ENCODE measurements at places on chromosomes 1 and 21. TPM values are rescaled to one million over a fixed set of nuclear protein-coding genes. Genes with fewer than 3 reads are reported as not detected.
A peak's percentile ranks its signal among the peaks of the same experiment; 100 is the strongest.

Gene PTCH2
- 1.3 TPM for total RNA-seq

GRCh38 chr1:193525917-193526710 is 339.7 kb upstream of the B3GALT2 start:
- no peak for DNase-seq

DNA sequence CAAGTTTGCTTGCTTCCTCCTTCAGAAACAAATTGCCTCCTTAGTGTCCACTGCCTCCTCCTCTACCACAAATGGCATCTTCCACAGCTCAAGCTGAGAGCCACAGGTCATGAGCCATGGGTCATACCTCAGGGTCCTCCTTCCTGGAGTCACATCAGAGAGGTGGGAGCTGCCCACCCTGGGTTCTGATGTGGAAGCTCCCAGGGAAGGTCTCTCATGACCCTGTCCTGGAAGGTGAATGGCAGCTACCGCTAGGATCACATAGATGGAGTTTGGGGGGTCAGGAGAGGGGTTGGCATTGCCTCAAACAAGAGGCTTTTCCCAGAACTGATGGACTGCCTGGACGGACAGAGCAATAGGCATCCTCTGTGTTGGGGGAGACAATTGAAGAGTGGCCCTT is 321.4 kb downstream of the MATN1 start:
- no peak for DNase-seq

DNA sequence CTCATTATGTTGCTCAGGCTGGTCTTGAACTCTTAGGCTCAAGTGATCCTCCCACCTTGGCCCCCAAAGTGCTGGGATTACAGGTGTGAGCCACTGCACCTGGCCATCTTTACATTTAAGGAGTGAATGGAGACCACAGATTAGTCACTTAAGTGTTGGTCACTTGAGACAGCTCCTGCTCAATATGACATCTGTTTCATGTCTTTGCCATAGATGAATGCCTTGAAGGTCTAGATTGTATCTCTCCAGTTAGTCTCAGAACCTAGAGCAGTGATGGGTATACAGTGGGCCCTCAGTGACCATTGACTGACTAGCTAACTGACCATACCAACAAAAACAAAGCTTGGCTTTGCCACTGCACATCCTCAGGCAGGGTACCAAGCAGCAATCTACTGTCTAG is 15.3 kb downstream of the BCL9 start:
- DNase-seq = no peak

DNA sequence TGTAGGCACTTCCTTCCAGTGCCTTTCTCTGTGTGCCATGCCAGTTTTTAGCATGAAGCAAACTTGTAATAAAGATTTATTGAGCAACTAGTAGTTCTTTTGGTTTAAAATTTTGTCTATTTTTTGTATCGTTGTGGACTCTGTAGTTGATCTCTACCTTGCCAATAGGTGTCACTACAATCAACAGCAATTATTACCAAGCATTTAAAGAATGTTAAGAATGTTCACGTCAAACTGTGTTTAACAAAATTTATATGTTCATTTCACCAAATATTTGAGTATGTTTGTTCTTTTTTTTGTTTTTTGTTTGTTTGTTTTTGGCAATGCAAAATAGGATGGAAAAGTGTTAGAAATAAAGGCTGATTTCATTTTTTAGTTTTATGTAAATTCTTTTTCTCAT is 208.1 kb downstream of the PATJ start:
- no peak for DNase-seq

GRCh38 chr1:59025898-59026426 is 242.1 kb upstream of the JUN start:
- no peak for DNase-seq

Gene AMPD1
- not detected for total RNA-seq

DNA sequence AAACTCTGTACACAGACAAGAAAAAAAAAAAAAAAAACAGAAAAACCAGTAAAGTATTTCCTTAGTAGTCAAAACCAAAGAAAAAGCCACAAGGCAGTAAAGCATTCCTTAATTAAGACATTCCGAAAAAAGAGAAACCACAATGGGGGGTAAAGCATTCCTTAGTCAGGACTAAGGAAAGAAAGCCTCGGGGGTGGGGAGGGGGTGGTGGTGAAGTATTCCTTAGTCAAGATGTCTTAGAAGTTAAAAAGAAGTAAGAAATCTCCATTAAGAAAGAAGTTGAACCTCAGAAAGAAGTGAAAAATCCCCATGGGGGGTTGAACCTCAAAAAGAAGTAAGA is 28.2 kb upstream of the FMO1 start:
- no peak for DNase-seq

Gene DNALI1
- 3.9 TPM for total RNA-seq

Gene PDE4B
- total RNA-seq = 0.36 TPM

DNA sequence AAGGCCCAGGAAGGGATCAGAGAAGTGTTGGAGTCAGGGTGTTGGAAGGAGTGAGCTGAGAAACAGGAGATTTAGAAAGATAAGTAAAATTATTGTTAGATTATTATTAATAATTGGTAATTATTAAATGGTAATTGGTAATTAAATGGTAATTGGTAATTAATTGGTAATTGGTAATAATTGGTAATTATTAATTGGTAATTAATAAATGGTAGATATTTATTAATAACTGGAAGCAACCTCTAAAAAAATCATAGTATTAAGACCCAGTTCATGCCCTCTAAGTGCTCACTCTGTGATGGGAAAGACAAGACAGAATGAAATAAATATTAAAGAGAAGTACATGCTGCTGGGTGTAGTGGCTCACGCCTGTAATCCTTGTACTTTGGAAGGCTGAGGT is 13.8 kb upstream of the EPS15 start:
- DNase-seq = no peak

DNA sequence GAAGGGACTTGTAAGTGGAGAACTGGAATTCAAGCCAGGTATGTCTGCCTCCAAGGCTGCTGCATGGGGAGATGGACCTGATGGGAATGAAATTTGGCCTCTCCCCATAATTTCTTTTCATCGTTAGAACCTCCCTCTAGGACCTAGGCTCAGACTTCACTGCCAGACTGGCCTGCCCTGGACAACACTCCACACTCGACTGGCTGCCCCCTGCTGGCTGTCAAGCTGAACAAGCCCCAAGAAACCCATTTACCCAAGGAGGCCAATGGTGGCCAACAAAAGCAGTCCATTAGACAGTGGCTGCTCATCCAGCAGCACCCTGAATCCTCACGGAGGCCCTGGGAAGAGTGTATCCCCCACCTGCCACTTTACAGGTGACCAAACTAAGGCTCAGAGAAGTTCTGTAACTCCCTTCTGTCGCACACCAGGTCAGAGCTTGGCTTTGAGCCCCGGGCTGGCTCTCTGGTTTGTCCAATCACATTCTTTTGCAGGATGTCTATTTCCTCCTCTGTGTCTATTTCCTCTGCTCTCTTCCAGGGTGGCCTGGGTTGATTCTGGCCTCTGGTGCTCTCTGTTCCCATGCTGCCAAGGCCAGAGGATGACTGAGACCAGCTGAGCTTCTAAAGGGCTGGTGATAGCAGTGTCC is 3.8 kb downstream of the RNF186 start:
- no peak for DNase-seq

DNA sequence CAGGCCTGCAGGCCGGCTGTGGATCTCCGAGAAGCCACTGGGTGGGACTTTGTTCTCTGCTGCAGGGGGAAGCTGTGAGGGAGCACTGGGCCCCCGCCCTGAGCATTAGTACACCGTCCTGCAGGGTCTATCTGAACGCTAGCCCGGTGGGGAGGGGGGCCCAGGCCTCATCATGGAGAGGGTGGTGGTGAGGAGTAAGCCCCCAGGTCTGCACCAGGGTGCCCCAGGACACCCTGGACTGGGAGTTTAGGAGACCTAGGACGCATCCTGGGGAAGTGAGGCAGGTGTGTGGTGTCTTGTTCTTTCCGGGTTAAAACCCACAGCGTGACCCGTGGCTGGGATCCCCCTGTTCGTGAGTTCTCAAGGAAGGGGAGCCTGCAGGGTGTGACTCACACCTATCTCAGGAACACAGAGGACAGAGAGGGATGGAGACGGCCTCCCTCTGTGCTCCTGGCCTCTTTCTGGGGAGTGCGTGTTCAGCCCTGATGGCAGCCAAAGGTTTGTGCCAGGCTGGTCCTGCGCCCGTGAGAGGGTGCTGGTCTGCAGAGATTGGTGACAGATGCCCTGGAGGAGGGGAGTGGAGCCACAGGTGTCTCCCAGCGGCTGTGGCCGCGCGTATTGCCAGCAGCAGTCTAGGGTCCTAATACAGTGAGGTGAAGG is 44.8 kb downstream of the AGPAT3 start:
- peak; percentile 79 for DNase-seq

Gene PLOD1
- 344 TPM for total RNA-seq

Gene F13B
- not detected for total RNA-seq

Gene LINGO4
- total RNA-seq = not detected

DNA sequence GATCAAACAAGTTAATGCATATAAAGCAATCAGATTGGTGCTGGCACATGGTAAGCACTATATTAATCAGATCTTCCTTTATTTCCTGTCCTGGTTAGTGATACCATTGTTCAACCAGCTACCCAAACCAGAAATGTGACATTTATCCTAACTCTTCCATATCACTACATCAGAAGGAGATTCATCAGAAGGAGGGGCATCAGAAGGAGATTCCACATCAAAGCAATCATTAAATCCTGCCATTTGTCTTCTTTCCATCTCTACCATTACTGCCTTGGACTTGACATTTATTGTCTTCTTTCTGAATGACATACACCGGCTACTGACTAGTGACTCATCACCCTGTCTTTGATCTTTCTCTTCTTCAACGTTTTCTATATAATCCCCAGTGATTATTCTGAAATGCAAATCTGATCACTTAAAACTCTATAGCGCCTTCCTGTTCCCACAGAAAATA is 75.0 kb downstream of the DNM3 start:
- DNase-seq = no peak

GRCh38 chr1:228465571-228466146 is 21.5 kb upstream of the RNF187 start:
- no peak for DNase-seq

Measured in chondrocyte (in vitro differentiated cells).